HL-60 (cell line): ENCODE measurements at places on chromosomes 3 and 15.

- no peak for DNase-seq
Measured at GRCh38 chr3:188185717-188186251, 31.8 kb downstream of the LPP start.

- peak; percentile 94 for DNase-seq
Measured at GRCh38 chr3:135226057-135226456, 431.0 kb downstream of the EPHB1 start.

DNA sequence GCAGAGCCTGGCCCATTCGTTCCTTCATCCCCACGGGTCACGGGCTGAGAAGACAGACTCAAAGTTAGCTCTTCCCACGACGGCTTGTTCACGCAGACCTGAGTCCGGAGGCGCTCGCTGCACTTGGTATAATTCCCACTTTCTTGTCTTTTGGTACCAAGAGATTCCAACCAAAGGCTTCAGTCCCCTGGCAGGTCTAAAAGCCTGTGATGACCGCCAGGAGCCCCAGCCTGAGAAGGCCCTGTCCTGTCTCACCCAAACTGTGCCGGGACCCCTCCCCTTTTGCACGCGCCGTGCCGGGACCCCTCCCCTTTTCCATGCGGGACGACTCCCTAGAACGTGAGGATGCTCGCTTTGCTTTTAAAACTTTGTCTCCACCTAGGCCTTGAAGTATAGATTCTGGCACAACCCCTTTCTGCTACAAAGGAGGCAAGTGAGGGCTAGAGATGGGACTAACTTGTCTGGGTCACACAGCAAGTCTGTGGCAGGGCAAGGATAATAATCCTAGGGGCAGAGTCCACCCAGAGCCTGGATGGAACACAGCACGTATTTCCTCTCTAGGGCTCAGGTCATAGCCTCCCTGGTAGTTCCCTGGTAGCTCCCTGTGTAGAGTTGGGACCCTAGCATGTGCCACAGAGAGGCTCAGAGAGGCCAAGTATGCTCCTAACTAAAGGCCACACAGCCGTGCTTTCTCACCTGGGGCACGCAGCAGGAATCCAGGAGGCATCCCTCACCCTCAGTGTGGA lies 211.3 kb downstream of the XXYLT1 start:
- no peak for DNase-seq

- no peak for DNase-seq
Measured at GRCh38 chr3:185444329-185444728, 54.5 kb downstream of the TMEM41A start.

DNA sequence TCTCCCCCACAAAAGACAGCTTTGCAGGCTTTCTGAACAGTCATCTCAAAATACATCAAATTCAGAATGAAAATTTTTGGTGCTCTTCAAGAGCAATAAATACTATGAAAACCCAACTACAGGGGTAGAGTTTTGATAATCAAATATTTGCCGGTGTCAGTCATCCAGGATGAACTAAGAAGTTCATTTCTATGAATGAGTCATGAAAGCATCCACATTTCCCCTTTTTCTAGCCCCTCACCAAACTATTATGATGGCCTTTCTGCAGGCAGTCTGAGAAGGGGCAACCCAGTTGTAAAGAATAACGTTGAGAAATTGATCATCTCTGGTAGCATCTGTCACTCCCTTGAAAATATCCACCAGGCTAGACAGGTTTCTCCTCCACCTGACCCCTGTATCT lies 3.1 kb upstream of the LPCAT4 start:
- DNase-seq = no peak

DNA sequence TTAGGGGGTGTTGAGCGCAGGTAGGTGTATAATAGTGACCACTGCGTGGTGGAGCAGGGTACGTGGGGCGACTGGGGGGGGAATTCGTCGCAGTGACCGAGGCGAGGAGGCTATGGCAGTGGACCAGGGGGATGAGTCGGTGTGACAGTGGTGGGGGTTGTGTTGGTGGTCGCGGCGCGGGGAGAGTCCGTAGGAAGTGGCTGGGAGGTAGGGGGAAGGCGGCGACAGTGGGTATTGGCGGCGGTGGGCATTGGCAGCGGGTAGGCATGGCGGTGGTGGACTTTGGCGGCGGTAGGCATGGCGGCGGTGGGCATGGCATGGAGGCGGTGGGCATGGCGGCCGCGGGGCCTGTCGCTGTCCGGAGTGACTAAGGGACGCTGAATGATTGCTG lies 739 bp downstream of the SNRPN start:
- DNase-seq = no peak
